Fibroblast of skin of abdomen (primary cell): ENCODE measurements at places on chromosomes 3 and 15.

DNA sequence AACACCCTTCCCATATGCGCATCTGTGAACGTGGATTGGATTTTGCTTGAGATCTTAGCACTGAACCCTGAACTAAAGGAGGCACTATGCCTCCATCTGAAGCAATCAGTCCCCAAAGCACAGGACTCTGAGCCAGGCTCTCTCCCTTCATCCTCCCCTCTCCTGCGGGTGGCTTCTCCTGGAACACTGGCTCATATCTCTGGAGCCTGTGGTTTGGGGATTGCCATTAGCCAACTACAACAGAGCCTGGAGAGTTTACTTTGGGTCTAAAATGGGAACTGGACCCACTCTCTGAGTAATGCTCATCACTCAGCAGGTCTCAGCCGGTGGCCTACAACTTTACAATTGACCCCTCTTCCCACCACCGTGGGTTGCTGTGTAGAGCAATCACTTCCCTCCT is 190.8 kb upstream of the HES1 start:
- DNase-seq: no peak

- DNase-seq: no peak
Measured at GRCh38 chr15:50341616-50342136, 13.3 kb downstream of the GABPB1 start.

DNA sequence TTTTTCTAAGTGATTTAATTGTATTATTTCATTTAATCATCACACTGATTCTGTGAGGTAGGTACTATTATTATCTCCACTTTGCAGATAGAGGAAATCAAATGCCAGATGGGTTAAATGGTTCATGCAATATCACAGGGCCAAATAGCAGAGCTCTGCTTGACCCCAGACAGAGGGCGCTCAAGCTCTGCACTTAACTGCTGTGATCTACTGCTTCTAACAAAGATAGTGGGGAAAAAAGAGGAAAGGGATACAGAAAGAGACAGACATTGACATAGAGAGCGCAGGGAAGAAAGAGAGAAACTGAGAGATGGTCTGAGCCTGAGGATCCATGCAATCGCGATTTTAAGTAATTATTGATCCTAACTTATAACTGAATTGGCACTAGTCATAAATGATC is 279.1 kb upstream of the THRB start:
- peak; percentile 74 for DNase-seq

DNA sequence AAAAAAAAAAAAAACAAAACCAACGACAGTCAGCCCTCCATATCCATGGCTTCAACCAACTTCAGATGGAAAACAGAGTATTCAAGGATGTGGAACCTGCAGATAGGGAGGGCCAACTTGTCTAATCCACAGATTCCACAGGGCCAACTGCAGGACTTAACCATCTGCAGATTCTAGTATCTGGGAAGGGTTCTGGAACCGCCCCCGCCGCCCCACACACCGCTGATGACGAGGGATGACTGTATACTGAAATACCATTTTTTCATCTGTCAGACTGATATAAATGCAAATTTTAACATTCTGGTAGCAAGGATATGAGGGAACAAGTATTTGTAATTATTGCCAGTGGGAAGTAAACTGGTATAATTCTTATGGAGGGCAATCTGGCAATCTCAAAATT is 29.5 kb downstream of the ADPGK start:
- DNase-seq: no peak

DNA sequence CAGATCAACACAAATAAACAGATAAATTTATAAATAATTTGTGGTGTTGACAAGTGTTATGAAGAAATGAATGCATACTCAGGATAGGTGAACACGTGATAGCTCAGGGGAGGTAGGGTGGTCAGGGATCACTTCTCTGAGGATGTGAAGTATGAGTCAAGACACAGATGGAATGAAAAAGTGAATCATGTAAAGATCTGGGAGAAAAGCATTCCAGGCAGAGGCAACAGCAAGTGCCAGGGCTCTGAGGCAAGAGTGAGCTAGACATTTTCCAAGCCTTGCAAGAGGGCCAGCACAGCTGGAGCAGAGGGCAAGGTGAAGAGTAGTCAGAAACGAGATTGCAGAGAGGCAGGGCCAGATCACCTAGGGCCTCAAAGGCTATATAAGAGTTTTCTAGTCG is 177.8 kb downstream of the WNT5A start:
- DNase-seq: peak; percentile 72

GRCh38 chr3:187044867-187045552 is 94.3 kb downstream of the RPL39L start:
- peak; percentile 28 for DNase-seq

DNA sequence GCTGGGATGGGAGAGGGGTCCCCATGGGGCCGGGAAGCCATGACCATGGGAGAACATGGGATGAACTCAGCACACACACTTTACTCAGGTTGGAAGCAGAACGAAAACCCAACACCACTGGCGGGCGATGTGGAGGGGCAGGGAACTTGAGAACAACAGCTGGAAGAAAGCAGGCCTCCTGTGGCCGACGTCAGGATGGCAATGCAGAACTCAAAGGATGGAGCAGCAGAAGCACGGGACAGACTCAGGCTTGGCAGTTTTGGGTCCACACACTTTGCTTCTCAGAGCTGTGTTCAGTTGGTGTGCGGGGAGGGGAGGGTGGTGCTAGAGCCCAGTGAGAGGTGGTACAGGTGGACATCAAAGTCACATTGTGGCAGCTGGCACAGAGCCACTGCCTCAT is 80.7 kb downstream of the SEC22A start:
- no peak for DNase-seq

- DNase-seq: peak; percentile 44
Measured at GRCh38 chr3:106004137-106004681, 135.4 kb upstream of the CBLB start.

DNA sequence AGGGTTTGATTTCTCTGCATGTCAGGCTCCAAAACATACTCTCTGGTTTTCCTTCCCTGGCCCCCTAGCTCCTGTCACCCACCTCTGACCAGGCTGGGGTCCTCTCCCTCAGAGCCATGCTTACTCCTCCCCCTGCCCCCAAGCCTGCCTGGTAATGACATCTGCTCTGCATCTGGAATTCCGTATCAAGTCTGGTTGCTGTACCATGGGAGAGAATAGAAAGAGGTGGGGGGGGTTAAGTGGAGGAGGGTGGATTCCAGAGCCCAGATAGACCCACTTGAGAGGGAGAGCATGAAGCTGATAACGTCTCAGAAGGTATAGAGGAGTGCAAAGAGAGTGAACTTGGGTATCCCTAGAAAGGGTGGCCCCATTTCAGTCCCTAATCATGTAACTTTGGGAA is 4.2 kb downstream of the IGDCC4 start:
- DNase-seq: no peak

DNA sequence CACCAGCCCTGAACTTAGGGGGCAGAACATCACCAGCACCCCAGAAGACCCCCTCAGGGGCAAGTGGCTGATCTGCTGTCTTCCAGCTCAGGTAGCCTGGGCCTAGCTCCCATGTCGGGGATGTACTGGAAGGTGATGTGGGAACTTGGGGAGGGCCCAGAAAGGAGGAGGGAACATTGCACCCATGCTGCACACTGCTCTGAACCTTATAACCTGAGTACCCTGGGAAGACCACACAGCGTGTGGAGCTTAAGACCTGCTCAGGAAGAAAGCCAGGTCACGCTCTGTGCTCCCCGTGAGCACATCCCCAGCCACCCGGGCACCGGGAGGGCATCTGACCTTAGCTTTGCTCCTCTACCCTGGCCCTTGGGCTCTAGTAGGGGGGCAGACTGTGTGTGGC is 159.4 kb downstream of the ATP10A start:
- no peak for DNase-seq

- peak; percentile 96 for DNase-seq
Measured at GRCh38 chr3:14143271-14144225, 18.7 kb downstream of the TMEM43 start.

- no peak for DNase-seq
Measured at GRCh38 chr15:96147267-96147666, 183.2 kb upstream of the NR2F2 start.

GRCh38 chr3:140164156-140164555 is 229.2 kb downstream of the CLSTN2 start:
- DNase-seq: no peak

DNA sequence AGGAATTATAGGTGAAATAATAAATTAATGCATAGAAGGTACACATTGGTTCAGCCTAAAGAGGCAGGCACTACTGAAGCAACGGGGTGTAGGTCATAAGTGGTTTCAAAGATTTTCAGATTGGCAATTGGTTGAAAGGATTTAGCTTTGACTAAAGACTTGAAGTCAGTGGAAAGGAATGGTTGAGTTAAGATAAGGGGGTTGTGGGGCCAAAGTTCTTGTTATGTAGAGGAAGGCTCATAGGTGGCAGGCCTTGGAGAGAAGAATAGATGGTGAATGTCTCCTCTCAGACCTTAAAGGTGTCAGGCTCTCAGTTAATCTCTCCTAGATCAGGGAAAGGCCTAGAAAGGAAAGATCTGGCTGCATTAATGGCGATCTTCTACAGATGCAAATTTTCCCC is 209.8 kb downstream of the ATP10A start:
- no peak for DNase-seq

GRCh38 chr3:127764301-127764700 is 58.0 kb downstream of the MGLL start:
- DNase-seq: no peak

DNA sequence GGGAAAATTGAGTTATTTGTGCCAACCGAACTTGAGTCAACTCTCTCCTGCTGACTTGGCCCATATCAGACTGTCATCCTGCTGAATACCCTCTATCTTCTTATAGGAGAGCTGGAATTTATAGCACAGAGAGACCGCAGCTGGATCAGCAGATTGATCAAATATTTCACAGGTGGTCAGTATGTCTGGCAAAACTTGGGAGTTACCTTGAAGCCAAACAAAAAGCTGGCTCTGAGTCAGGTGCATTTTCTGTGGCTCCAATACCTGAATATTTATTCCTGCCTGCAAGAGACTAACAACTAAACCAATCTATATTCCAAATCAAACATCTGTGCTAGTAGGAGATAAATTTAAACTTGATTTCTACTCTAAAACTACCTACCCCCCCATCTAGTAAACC is 752.1 kb upstream of the ALCAM start:
- no peak for DNase-seq

- no peak for DNase-seq
Measured at GRCh38 chr15:70235347-70235746, 137.6 kb upstream of the TLE3 start.

DNA sequence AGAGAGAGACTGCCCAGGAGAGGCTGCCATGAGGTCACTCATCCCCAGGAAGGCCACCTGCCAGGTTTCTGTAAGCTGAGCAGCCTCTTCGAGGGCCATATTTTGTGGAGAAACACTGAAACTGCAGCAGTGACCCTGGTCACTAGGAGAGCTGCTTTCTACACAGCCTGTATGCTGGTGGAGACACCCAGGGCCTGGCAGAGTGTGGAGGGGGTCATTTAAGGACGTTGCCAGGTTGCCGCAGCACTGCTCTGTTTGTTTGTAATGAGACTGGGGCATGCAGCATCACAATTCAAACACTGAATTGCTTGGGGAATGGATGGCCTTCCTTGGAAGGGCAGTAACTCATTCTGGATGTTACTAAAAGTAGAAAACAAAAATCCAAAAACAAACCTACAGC is 104.9 kb upstream of the TRIM42 start:
- no peak for DNase-seq

- no peak for DNase-seq
Measured at GRCh38 chr3:55765398-55765797, 278.3 kb upstream of the WNT5A start.
